ENCODE measurements at places on chromosomes 2 and 18.

GRCh38 chr2:181038796-181039195, 58.4 kb downstream of the UBE2E3 start:
- no peak for DNase-seq

DNA sequence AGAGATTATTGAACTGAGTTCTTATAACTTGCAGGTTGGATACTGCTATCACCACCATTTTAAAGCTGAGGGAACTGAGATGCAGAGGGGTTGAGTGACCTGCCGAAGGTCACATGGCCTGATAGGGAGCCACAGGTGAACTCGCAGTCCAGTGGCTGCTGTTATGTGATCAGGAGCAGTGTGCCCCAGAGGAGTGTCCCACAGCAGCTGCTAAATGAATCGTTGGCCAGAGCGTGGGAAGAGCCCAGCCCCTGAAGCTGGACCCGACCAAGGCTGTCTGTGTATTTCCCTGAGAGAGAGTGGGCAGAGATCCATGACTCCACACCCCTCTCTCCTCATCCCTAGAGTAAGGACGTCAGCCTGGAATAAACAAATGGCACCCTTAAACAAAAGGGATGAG, 26.7 kb upstream of the PRLH start:
- DNase-seq, result no peak

GRCh38 chr2:25983735-25984134, 1.4 kb upstream of the KIF3C start:
- DNase-seq, result no peak

DNA sequence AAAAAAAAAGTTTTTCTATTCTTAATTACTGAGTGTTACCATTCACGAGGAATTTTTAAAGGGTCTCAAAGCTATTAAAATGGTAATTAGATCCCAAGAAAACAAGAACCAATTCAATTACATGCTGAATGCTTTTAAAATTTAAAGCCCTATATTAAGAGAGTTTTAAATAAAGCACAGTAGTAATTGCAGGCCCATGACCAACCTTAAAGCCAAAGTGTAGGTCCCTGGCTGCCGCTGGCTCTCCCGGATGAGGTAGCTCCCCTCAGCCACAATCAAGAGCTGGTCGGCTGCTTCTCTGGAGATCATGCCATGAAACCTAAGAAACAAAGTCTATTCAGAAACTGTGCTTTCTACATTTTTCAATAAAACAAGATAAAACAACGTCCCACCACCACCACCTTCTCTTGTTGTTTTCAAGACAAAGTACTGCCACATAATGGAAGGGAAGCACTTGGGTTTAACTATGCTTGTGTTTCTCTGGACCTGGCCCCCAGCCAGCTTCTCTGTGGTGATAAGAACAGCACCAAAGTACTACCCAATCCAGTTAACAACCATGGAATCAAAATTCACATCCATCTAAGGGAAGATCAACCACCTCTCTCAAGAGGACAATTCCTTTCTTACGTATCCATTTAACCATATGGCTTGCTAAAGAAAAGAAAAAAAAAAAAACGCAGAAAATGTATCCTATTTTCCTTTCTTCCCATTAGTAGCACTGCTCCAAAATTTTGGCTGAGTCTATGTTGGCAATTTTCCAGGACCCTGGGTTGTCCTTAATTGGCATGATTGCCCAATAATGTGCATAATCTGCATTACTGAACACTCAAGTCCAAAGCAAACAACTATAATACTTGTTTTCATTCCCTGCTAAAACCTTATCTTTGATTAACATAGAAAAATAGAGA, 90.1 kb downstream of the CHN1 start:
- DNase-seq, result no peak

- DNase-seq, result no peak
Measured at GRCh38 chr2:9110893-9111569, 95.6 kb upstream of the ASAP2 start.

- no peak for DNase-seq
Measured at GRCh38 chr2:175461839-175462238, 280.3 kb upstream of the ATP5MC3 start.

DNA sequence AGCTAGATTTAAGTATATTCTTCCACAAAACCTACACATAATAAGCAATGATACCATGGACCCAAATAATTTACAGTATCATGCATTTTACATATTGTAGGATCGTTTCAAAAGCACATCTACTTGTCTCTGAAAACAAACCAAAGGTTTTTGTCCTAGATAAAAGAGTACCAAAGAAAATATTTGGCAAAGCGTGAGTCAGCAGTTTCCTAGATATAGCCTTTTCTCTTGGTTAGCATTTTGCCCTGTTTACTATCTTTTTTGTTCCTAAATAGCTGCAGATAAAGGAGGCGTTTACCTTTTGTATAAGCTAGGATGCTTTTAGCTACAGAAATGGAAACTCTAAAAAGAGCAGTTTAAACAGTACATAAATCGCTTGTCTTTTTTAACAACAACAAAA, 305.8 kb upstream of the GULP1 start:
- DNase-seq, result no peak

GRCh38 chr2:100012561-100012960, 129.8 kb downstream of the AFF3 start:
- no peak for DNase-seq

- peak; percentile 8 for DNase-seq
Measured at GRCh38 chr2:126244937-126245336, 411.0 kb upstream of the GYPC start.

DNA sequence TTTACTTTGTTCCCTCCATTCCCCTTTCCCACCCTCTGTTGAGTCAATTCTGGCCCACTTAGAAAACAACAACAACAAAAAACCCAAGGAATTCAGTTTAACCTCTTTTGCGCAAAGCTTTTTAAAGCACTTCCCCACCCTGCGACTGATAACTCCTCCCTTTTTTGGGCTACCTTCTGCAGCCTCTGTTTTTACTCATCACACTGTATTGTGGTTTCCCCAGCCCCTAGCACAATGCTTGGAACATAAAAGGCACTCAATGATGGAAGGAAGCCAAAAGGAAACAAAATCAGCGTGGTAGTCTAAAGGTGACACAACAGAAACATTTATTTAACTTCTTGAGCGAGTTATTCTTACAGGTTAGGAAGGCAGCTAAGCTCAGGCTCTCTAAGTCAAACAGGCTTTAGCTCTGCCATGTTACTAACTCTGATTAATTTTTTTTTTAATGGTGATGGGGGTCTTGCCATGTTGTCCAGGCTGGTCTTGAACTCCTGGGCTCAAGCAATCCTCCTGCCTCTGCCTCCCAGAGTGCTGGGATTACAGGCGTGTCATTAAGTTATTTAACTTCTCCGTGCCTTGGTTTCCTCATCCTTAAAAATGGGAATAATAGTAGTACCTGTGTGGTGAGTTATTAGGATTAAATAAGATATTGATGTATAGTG, 1.3 kb downstream of the CEP68 start:
- no peak for DNase-seq

DNA sequence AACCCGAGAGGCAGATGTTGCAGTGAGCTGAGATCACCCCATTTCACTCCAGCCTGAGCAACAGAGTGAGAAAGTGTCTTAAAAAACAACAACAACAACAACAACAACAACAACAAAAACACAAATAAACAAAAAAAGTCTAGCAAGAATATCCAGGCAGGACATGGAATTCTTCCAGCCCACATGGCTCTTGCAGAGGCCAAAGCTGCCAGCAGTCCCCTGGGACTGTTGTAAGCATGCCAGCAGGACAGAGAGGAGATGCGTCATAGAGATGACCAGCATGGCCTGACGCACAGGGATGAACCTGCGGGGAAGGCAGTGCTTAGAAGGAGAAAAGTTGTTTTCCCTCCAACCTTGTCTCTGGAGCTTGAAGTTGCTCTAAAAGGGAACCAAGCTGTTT, 182.3 kb upstream of the PGAP1 start:
- no peak for DNase-seq

GRCh38 chr18:32036506-32037180, 18.0 kb downstream of the RNF125 start:
- no peak for DNase-seq

DNA sequence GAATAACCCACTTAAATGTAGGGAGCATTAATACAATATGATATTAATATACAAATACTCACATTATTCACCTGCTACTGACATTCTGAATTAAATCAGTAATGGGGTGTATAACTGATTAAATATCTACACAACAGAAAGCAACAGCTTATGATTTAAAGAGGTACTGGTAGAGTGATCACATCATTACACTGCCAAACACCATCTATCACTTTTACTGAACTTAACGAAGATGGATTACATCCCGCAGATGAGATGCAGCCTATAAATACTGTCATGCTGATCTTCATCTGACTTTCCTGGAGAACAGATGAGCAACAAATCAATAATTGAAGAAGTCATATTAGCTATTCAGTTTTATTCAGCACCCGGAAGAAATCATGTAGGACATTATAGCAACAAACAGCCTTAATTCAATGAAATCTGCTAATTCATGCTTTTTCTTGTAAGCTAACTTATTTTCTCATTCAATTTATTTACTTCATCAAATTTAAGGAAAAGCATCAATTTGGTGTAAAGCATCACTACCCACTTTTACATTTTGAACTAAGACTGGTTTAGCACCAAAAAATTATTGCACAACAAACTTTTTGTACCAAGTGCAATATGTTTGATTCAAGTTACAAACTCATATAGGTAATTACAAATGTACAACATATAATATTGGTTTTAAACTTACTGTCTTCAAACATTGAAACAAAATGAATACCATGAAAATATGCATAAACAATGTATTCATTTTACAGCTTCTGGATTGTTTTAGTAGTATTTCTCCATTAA, 1509.0 kb downstream of the LRP1B start:
- no peak for DNase-seq

GRCh38 chr2:15115776-15116175, 445.4 kb downstream of the NBAS start:
- no peak for DNase-seq

DNA sequence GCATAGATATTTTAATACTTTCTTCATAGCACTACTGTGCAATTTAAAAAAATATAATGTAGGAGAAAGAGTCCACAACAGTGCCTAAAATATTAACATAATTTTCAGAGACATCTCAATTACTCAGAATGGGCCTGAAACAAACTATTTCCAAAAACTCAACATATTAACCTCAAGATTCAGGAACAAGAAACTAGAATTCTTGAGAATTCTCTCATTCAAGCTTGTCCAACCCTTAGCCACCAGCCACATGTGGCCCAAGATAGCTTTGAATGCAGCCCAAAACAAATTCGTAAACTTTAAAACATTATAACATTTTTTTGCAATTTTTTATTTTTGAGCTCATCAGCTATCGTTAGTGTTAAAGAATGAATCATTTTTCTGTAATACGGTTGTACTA, 35.2 kb downstream of the LNPK start:
- no peak for DNase-seq

DNA sequence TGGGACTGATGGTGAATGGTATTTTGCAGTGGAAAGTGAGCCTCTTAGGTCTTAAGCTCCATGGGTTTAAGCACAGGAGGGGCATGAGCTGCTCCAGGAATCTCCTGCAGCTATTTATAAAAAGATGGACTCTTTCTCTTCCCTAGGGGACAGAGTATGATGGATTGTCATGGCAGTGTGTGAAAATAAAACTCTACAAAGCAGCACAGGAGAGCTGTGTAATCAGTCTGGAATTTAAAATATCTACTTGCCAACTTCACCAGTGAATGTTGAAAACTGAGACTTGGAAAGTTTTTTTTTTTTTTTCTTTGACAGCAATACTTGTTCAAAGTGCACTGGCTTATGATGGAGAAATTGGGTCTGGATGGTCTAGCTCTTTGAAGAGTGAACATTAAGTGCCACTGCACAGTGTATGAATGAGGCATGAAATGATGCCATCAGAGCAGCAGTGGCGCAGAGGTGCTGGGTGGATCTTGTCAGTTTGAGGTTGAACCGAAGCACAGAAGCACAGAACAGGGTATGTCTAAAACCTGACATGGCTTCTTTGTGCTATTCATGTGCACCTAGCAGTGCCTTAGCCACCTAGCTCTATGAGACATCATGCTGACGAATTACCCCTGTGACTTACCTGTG, 245.4 kb downstream of the PTPRM start:
- DNase-seq, result no peak

GRCh38 chr2:187369471-187369870, 78.6 kb downstream of the CALCRL start:
- no peak for DNase-seq

DNA sequence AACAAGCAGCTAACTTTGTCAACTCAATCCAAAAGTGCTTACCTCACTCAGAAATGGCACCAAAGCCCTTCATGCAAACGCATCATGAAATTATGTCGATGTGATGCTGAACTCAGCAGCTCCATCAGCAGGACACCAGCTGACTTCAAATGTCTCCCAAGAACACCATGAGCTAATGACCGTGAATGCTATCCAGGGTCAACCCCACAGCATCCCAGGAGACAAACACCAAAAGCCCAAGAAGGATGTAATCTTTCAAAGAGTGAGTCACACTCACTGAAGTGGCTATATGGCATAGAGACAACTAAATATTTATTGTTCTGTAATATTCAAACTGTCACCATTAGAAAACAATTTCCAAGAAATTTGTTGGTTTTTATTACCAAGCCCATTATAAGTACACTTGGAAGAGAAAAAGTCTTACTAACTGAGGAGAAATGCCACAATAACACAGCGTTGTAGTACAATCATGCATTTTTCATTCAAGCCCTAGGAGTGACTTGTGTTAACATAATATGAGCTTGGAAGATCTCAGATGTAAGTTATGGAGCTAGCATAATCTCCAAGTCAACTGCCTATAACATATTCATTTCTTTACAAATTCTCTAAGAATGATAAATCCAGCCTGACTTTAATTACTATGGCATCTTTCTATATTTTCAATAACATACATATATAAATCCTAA, 165.0 kb upstream of the CCDC68 start:
- DNase-seq, result no peak

- no peak for DNase-seq
Measured at GRCh38 chr2:79793006-79793405, 280.2 kb downstream of the CTNNA2 start.

DNA sequence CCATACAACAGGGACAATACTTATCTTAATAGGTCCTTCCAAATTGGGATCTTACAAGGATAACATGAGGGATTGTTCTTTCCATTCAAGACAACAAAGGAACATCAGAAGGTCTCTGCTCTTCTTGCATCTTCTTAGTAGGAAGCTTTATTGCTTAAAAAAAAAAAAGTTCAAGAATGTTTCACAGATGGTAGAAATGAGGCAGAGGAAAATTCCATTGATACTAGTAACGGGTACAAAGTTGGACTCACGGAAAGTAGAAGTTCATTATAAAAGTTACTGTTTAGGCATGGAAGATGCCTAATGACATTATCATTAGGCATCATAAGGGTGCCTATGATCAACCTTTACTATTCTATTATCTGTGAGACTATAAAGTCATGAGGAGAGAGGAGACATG, 136.2 kb downstream of the LAMA3 start:
- DNase-seq, result no peak

DNA sequence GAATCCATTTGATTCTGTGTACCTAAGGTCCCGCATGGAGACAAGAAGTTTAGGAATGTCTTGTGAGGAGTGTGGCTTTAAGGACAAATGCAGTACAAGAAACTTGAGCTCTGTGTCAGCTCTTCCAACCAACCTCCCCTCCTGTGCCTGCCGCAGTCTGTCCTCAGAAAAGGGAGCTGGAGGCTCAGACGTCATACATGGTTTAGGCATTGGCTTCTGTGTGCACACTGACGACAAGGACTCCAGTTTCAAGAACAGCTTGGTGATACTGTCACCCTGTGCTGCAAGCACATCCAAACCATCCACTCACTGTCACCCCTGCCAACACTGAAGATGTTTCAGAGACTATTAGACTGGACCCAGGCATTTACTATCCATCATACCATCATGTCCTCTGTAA, 470.4 kb downstream of the IRS1 start:
- no peak for DNase-seq
